ENCODE measurements at places on chromosomes 4 and X.

DNA sequence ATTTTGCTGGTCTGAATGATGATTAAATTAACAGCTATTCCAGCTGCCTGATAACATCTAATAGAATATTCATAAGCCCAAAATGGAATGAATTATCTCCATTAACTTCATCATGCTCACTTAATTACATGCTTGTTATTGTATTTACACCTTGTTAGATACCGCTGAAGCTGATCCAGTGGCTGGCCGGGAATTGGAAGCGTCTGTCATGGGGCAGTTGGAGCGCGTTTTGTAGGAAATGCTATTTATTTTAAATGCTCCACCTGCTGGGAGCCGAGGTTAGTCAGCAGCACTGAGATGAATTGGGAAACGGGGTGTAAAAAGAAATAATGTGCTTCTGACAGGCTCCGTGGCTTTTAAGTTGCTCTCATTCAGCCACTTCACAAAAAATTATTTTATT, 25.2 kb downstream of the ARX start:
- DNase-seq: peak; percentile 67

- DNase-seq: no peak
Observed at GRCh38 chr4:26837993-26838842, 22.4 kb upstream of the STIM2 start.

DNA sequence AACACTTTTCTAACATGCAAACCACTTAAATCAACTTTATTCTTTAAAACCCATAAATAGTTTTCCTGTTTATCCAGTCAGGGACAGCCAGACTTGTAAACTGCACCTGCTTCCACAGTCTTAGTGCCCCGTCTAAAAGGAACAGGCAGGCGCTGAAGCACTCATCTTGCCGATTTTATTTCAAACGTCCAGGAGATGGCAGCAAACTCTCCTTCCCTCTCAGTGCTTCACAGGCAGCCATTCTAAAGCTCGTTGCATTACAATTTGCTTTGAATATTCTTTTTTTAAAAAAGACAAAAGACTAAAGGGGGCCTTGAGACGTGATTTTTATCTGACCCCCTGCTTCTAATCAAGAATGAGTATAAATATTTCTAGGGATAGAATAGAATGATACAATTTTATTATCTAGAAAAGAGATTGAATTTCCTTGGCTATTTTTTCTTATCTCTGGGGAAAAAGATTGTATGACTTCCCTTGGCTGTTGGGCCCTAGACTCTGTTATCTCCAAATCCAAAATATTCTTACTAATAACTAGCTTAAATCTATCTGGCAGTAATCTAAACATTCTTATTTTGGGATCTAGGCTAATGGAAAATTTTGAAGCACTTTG, 93.6 kb upstream of the MYOZ2 start:
- peak; percentile 65 for DNase-seq

DNA sequence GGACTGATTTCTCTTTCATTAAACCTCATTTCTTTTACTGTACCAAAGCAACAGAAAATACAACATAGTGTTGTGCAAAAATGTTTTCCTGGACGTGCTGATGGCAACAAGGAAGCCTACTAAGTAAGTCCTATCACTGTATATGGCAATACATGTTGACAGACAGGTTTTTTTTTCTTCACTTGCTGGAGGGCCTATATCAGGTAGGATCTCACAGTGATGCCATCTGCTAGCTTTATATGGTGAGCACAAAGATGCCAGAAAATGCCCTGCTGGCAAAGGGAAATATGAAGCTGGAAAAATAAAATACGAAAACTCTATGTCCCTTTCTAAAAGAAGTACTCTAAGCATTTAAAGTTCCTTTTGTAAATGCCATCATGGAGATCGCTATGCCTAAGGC, 119.0 kb upstream of the PDLIM3 start:
- DNase-seq: no peak

DNA sequence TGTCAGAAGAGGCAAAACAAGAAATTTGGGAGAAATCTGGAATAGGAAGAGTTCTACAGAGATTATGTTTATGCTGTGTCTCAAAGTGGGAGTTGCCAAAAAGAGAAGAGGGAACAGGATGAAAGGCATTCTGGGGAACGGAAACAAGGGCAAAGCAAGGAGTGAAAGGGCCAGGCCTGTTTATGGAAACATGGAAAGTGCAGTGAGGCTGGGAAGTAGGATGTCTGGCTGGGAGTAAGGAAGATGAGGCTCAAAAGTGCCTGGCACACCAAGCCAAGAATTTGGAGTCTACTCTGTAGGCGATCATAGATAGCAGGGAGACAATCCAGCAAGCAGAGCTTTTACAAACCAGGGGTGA, 1.8 kb upstream of the CUL4B start:
- no peak for DNase-seq

- no peak for DNase-seq
Observed at GRCh38 chr4:569958-570667, 6.0 kb downstream of the TMEM271 start.

GRCh38 chr4:161285461-161285860, 878.3 kb downstream of the FSTL5 start:
- no peak for DNase-seq

GRCh38 chr4:107333518-107333917, 297.4 kb upstream of the DKK2 start:
- DNase-seq: no peak

- DNase-seq: no peak
Observed at GRCh38 chrX:37076983-37077382, 68.8 kb downstream of the FAM47C start.

- DNase-seq: no peak
Observed at GRCh38 chr4:7797330-7797729, 142.3 kb downstream of the AFAP1 start.

DNA sequence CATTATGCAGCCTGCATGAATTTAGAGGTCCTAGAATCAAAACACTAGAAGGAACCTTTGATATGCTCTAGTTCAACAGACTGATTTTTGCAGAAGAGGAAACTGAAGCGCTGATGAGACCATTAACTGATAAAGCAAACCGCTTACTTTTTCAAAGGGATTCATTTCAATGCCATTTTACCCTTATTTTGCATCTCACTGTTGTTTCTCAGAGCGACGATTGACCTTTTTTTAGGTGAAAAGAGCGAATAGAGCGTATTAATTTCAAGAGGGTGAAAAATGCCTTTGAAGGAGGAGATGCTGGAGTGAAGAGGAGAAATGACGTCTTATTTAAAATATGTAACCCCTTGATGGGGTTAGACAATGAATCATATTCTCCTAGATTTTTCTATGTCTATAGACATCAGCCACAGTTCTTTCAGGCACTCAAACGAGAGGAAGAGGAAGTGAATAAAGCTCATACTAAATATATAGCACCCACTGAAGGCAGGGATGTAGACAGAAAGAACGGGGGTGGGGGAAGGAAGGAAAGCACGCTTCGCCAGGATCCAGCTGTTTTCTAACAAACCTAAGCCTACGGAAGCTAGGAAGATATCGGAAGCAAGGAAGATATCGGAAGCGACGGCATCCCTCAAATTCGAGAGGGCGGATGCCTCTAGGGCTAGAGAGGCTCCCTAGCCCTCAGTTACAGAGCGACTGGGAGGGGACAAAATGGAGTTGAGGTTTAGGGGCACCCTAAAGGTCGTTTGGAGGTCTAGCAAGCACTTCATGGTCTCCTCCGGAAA, 848 bp downstream of the ACSL4 start:
- no peak for DNase-seq

GRCh38 chr4:53510321-53510720, 81.0 kb downstream of the LNX1 start:
- no peak for DNase-seq

- peak; percentile 62 for DNase-seq
Observed at GRCh38 chr4:38128478-38129459, 168.6 kb downstream of the PTTG2 start.

GRCh38 chr4:110624398-110624780, 1.5 kb upstream of the PITX2 start:
- no peak for DNase-seq

GRCh38 chr4:105966051-105966450, 70.8 kb downstream of the NPNT start:
- no peak for DNase-seq

- DNase-seq: no peak
Observed at GRCh38 chrX:20059467-20060128, 57.1 kb downstream of the MAP7D2 start.

- no peak for DNase-seq
Observed at GRCh38 chr4:24244663-24245490, 339.5 kb downstream of the DHX15 start.

GRCh38 chrX:30302956-30303355, 6.2 kb downstream of the NR0B1 start:
- no peak for DNase-seq

DNA sequence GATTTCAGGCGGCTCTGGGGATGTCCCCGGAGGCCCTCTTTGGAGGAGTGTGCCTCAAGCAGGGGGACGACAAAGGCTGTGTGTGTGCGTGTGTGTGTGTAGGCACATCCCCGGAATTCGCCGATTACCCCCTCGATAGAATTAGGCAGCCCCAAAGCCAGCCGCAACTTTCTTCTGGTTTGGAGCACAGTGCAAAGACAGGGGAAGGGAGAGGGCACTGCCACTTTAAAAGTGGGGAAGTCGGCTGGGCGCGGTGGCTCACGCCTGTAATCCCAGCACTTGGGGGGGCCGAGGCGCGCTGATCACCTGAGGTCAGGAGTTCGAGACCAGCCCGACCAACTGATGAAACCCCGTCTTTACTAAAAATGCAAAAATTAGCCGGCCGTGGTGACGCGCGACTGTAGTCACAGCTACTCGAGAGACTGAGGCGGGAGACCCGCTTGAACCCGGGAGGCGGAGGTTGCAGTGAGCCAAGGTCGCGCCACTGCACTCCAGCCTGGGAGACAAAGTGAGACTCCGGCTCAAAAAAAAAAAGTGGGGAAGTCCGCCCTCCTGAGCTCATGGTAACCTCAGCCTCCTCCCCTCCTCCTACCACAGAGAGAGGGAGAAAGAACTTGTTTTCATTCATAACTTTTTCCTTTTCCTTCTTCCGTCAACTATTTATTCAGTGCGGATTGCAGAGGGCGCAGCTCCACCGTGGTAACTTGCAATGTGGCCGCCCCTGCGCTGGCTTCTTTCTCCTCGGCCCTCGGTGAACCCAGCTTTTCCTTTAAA, 2.4 kb downstream of the SPRY1 start:
- DNase-seq: peak; percentile 51

DNA sequence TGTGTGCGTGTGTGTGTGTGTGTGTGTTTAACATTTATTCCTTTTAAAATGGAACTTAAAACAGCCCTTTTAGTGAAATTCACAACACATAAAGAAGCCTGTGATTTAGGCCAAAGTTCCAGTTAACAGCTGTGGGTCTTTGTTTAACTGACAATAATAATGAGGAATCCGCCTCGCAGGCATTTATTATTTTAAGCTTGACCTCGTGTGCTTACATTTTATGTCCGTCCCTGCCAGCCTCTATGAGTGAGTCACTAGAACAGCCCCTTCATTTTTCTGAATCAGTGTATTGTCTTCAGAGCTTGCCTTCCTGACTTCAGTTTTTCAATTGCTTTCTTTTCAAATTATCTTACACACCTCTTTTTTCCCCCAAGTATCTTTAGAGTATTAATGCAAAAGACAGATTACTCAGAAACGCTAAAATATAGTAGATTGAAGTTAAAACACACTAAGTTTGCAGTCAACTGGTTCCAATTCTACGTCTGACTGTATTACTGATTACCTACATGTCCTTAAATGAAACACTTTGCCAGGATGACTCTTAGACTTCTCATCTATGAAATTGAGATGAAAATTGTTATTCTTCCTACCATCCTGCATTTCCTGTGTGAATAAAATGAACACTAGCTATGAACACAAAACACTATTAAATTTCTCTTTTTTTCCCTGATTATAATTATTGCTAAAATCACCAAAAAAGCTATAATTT, 319.6 kb upstream of the HS3ST1 start:
- DNase-seq: peak; percentile 33

DNA sequence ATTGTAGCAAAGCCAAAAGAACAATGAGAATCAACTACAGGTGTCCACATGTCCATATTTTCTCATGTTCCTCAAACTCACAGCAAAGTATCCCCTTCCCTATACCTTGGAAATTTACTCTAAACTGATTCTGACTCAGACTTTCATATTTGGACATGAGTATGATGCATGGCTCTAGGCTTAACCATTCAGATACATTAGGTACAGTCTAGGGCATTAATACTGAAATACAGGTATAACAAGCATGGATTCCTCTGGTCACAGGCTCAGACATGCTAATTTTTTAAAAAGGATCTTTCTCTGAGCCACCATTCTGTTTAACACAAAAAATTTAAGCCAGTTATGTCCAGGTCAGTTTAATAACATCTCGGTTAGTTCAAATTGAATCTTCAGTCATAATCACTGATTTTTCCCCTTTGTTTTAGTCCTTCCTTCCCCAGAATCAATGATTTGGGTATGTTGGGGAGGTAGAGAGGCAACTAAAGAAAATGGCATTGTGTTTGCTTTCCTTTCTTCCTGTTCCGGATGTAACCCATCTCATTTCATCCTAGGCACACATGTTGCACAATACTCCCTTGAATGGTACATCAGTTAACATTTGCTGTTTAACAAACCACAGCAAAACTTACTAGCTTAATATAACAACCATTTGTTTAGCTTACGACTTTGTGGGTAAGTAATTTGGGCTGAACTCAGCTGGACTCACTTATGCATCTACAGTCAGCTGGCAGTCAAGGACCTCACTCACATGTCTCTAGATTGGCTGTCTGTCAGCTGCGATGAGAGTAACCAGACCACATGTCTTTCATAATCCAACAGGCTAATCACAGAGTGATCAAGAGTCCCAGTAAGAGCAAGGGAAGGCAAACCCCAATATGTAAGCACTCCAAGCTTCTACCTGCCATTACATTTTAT, 75.3 kb upstream of the GRIA3 start:
- DNase-seq: no peak
